NCI-H345 (cell line): ENCODE measurements at places on chromosomes 16 and 17.

- no peak for DNase-seq
Measured at GRCh38 chr16:27430923-27431484, 29.0 kb downstream of the IL21R start.

DNA sequence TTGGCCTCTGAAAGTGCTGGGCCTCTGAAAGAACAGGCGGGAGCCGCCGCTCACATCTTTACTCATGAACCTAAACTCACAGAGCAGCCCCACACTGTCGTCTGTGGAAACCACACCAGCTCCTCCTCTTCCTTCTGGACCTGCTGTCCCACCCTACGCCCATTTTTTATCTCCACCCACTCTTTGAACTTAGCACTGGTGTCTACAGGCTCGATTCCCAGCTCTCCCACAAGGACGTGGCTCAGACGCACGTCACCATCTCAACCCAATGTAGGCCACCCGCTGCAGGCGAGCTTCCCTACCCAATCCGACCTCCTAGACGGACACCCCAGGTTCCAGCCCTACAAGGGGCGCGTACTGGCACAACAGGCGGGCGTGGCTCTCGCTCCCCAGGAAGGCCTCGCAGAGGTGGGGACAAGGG is 62.2 kb downstream of the NXN start:
- DNase-seq = no peak

DNA sequence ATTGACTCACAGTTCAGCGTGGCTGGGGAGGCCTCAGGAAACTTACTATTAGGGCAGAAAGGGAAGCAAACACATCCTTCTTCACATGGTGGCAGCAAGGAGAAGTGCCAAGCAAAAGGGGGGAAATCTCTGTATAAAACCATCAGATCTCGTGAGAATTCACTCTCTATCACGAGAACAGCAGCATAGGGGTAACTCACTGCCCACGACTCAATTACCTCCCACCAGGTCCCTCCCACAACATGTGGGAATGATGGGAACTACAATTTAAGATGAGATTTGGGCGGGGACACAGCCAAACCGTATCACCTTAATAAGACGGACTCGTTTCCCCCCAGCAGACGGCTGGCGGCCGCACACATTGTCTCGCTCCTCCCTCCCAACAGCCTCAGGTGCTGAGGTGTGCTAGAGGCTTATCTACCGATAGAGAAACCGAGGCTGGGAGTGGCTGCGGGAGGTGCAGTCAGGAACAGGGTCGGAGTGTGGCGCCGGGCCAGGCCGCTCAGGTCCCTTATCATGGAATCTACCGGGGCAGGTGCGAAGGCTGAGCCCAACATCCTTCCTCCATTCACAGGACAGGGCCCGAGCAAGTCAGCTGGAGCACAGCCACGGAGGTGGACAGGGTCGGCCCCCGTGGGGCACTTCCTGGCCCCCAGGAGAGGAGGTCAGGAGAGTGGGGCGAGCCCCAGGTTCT is 4.9 kb upstream of the ZG16B start:
- DNase-seq = no peak

GRCh38 chr17:33463887-33464286 is 170.8 kb upstream of the ASIC2 start:
- DNase-seq = no peak
